ENCODE measurements at places on chromosomes 1 and 21. TPM values are rescaled to one million over a fixed set of nuclear protein-coding genes. Genes with fewer than 3 reads are reported as not detected.
A peak's percentile ranks its signal among the peaks of the same experiment; 100 is the strongest.

GRCh38 chr1:161185282-161185682 is 8.0 kb upstream of the B4GALT3 start:
- peak overlapping the region; percentile 89 for H3K4me3 ChIP-seq
- H3K4me1 ChIP-seq = peaks cover 89% of the 10 kb centered on the region
- DNase-seq = peak; percentile 86
- no peaks in the 10 kb centered on the region for H3K36me3 ChIP-seq
- H3K27ac ChIP-seq = peak overlapping the region; percentile 89
- H3K27me3 ChIP-seq = no peaks in the 10 kb centered on the region

TMCC2 gene
- polyA plus RNA-seq = 0.50 TPM

S100A2 gene
- polyA plus RNA-seq = not detected

LRRC8B gene
- polyA plus RNA-seq = 9.2 TPM

OR2L3 gene
- not detected for polyA plus RNA-seq
